Bladder microvascular endothelial cell (primary cell): ENCODE measurements at places on chromosomes 5 and 9. TPM values are rescaled to one million over a fixed set of nuclear protein-coding genes. Genes with fewer than 3 reads are reported as not detected.

CTXN3 gene
- not detected in 2 replicates for total RNA-seq

ARL14EPL gene
- total RNA-seq, result not detected in 2 replicates

KIF20A gene
- total RNA-seq, result 43.3 and 65.7 TPM in 2 replicates

GFPT2 gene
- 0.25 and 0.97 TPM in 2 replicates for total RNA-seq

TTC39B gene
- total RNA-seq, result 2.3 and 4.0 TPM in 2 replicates

HNRNPAB gene
- 51.0 and 57.4 TPM in 2 replicates for total RNA-seq

CNTLN gene
- 6.6 and 11.1 TPM in 2 replicates for total RNA-seq

KLHL9 gene
- 22.5 and 41.5 TPM in 2 replicates for total RNA-seq

IFNA17 gene
- total RNA-seq, result not detected in 2 replicates

OMD gene
- 0.06 TPM in 1 of 2 replicates, not detected in the other for total RNA-seq
